ENCODE measurements at places on chromosomes 7 and 10. TPM values are rescaled to one million over a fixed set of nuclear protein-coding genes. Genes with fewer than 3 reads are reported as not detected.
A peak's percentile ranks its signal among the peaks of the same experiment; 100 is the strongest.

DNA sequence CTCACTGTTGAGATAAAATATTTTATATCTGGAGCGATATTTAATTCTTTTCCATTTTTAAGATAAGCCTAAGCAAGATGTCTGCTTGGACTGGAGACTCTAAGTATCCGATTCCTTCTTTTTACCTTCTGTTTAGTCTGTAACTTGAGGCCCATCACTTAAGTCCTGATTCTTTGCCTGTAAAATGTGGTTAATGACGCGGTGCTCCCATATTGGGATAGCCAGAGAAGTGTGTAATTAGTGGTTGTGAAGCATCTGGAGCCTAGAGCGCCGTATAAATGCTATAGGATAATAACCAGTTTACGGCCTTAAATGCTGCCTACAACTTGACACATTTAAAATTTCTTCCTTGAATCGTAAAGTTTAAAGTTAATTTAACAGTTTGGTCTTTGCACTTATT, 132.9 kb downstream of the CHN2 start:
- H3K36me3 ChIP-seq, result no peaks in the 10 kb centered on the region
- no peaks in the 10 kb centered on the region for H3K27me3 ChIP-seq
- no peak overlapping the region for H3K27ac ChIP-seq
- no peaks in the 10 kb centered on the region for H3K4me1 ChIP-seq
- H3K4me3 ChIP-seq, result no peak overlapping the region
- DNase-seq, result no peak

- H3K27me3 ChIP-seq, result no peaks in the 10 kb centered on the region
- H3K36me3 ChIP-seq, result no peaks in the 10 kb centered on the region
- no peak for DNase-seq
- H3K4me3 ChIP-seq, result no peak overlapping the region
- H3K4me1 ChIP-seq, result no peaks in the 10 kb centered on the region
These were observed 322.8 kb upstream of the SORCS1 start for GRCh38 chr10:107487284-107487683.

The WNT8B gene
- total RNA-seq, result not detected

The LSM5 gene
- total RNA-seq, result 133 TPM

DNA sequence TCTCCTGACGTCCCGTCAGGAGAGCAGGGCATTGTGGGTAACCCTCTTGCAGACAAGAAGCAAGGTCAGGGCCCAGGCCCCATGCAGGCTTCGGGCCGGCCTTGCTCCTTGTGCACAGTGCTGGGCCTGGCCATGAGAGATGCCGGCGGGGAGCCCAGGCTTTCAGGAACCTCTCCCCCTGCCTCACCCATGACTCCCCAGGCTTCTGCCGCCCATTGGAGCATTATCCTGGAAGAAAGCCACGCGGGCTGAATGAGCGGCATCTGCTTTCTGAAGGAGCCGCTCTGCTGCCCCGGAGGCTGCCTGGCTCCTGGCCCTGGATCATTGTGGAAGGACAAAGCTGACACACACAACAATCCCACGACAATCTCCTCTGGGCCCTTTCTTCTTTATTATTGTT, 233.5 kb downstream of the TCF7L2 start:
- no peak overlapping the region for H3K4me3 ChIP-seq
- no peak for DNase-seq
- no peaks in the 10 kb centered on the region for H3K27me3 ChIP-seq
- H3K4me1 ChIP-seq, result no peaks in the 10 kb centered on the region
- H3K36me3 ChIP-seq, result no peaks in the 10 kb centered on the region

GRCh38 chr10:112951359-112952281, 1.6 kb downstream of the TCF7L2 start:
- peak overlapping the region; percentile 67 for H3K27ac ChIP-seq
- peak overlapping the region; percentile 84 for H3K4me3 ChIP-seq
- no peaks in the 10 kb centered on the region for H3K36me3 ChIP-seq
- peaks cover 5% of the 10 kb centered on the region for H3K27me3 ChIP-seq

GRCh38 chr10:94428766-94429707, 26.7 kb downstream of the TBC1D12 start:
- H3K4me1 ChIP-seq, result no peaks in the 10 kb centered on the region
- no peaks in the 10 kb centered on the region for H3K36me3 ChIP-seq
- H3K27ac ChIP-seq, result no peak overlapping the region
- no peaks in the 10 kb centered on the region for H3K27me3 ChIP-seq
- no peak for DNase-seq
- no peak overlapping the region for H3K4me3 ChIP-seq

The ADAM22 gene
- total RNA-seq, result 4.7 TPM

Measured in CD8-positive, alpha-beta memory T cell (primary cell).